Mucosa of descending colon (tissue), 3 donors: ENCODE measurements at places on chromosomes 3 and 15. TPM values are rescaled to one million over a fixed set of nuclear protein-coding genes. Genes with fewer than 3 reads are reported as not detected.
A peak's percentile ranks its signal among the peaks of the same experiment; 100 is the strongest.

GRCh38 chr15:58457466-58457965, 25.7 kb downstream of the LIPC start:
- DNase-seq = no peak

GRCh38 chr3:169748670-169749069, 16.2 kb downstream of the TERC start:
- DNase-seq = no peak

GRCh38 chr3:191217301-191217700, 18.3 kb downstream of the OSTN start:
- DNase-seq = no peak

DNA sequence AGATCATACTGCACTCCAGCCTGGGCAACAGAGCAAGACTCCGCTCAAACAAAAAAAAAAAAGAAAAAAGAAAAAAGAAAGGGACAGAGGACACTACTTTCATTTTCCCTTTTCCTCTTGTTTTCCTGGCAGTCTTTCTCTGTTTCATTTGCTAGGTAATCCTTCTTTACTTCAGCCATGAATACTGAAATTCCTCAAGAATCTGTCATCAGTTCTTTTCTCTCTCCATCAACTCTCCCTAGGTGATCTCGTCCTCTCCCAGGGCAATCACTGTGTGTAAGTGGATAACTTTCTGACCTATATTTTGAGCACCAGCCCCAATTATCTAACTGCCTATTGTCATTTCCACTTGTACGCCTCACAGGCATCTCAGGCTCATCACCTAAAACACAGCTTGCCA, 51.5 kb downstream of the TTC23 start:
- no peak for DNase-seq

SCG3 gene
- 0.78 TPM for total RNA-seq

FRMD5 gene
- total RNA-seq = 2.3 TPM

MEF2A gene
- total RNA-seq = 61.7 TPM

LRRC34 gene
- total RNA-seq = 0.49 TPM

- DNase-seq = no peak
Observed at GRCh38 chr3:160719710-160720109, 36.3 kb upstream of the PPM1L start.

DNA sequence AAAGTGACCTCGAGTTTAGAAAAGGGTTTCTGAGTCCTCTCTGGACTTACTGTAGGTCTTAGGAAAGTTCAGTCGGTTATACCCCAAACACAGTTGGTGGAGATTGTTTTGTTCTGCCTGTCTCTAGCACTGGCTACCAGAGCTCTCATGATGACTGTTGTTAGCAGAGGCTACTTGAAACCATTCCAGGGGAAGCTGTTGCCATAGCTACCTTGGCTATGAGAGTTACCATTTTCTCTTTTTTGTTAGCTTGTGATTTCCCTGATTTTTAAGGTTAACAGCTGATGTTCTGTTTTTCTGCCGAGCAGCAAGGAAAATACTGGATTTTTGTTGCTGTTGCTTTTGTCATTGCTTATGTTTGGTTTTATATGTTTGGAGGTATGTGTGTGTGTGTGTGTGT, 26.7 kb downstream of the ABHD2 start:
- peak; percentile 54 for DNase-seq

GRCh38 chr3:186318135-186318534, 43.9 kb downstream of the DGKG start:
- no peak for DNase-seq

- DNase-seq = no peak
Observed at GRCh38 chr3:50480471-50480870, 23.0 kb downstream of the CACNA2D2 start.

DNA sequence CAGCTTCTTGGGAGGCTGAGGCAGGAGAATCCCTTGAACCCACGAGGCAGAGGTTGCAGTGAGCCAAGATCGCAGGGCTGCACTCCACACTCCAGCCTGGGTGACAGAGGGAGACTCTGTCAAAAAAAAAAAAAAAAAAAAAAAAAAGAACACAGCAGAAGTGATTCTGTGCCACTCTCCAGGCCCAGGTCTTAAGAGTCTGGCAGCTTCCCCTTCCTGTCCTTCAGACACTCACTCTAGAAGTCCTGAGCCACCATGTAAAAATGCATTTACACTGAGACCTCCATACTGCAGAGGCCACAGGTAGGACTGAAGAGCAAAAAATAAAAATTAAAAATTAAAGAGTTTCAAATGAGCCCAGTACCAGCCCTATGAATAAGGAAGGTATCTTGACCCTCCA, 11.8 kb upstream of the CDV3 start:
- DNase-seq = no peak

GRCh38 chr15:28265334-28266019, 56.5 kb downstream of the HERC2 start:
- DNase-seq = no peak

CRTC3 gene
- 21.6 TPM for total RNA-seq

CCR8 gene
- total RNA-seq = not detected

- DNase-seq = no peak
Observed at GRCh38 chr3:177201700-177202397, 4.6 kb upstream of the TBL1XR1 start.

ARGFX gene
- not detected for total RNA-seq

DNA sequence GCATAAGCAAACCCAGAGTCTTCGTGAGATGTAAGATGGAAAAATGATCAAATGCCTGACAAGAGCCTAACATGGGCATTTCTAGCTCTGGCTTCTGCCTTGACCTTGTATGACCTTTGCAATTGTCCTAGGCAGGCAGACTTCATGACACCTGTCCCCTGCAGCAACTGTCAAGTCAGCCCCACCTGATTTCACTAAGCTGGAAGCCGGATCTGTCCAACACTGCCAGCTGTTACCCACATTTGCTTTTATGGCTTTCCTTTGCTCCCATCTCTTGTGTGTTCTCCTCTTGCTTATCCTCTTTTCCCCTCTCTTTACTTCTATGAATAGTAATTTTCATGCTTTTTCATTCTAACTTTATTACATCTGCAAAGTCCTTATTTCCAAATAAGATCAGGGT, 48.5 kb upstream of the TNIK start:
- no peak for DNase-seq

DNA sequence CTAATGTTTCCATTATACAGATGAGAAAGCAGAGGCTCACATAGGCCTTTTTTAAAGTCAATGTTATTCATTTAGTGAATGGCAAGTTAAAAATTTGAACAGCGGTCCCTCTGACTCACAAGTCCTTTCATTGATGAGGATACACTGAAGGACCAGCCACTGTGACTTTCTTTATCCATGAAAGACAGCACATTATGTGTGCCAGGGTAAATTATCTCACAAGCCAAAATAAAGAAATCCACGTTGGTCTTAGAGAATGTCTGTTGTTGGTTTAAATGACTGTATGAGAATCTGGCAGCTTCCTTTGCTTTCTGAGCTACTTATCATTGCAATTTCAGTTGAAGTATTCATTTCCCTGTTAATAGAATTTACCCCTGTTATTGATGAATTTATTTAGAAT, 485.1 kb downstream of the TBL1XR1 start:
- no peak for DNase-seq

TMC3 gene
- 0.95 TPM for total RNA-seq

TATDN2 gene
- 34.4 TPM for total RNA-seq

DNA sequence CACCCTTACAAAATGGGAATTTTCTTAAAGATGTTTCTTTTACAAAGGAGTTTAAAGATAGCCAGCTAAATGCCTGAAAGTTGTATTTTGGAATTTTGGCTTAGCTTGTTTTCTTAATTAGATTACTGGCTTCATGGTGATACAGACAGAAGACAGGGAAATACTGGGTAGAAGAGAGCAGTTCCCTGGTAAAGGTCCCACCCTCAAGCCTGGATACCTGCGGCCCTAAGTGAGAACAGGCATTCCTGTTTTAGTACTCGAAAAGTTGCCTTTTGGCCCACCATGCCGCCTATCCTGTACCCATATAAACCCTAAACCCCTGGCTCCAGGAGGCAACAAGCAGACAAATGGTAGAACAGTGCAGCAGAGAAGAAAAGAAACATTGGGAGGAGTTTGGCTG, 29.4 kb downstream of the SETMAR start:
- no peak for DNase-seq

GRCh38 chr3:193728429-193729087, 135.6 kb downstream of the OPA1 start:
- DNase-seq = no peak

DNA sequence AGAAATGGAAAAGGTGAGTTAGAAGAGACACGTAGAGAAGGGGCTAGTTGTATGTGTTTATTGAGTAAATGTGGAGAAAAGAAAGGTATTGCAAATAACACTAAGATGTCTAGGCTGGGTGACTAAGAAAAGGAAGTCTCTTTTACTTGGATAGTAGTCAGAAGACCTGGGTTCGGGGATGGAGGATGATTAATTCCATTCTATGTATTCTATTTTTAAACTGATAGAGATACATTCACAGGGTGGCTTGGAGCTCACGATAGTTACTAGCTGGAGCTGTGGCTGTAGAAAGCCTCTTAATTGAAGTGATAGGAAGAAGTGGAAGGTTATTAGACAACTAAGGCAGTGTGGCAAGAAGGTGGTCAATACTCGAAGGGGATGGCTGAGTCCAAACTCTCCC, 65.9 kb upstream of the TNIK start:
- no peak for DNase-seq

XCR1 gene
- total RNA-seq = 0.20 TPM

ZCWPW2 gene
- 0.90 TPM for total RNA-seq

- no peak for DNase-seq
Observed at GRCh38 chr3:13822871-13823585, 56.8 kb downstream of the WNT7A start.

DNA sequence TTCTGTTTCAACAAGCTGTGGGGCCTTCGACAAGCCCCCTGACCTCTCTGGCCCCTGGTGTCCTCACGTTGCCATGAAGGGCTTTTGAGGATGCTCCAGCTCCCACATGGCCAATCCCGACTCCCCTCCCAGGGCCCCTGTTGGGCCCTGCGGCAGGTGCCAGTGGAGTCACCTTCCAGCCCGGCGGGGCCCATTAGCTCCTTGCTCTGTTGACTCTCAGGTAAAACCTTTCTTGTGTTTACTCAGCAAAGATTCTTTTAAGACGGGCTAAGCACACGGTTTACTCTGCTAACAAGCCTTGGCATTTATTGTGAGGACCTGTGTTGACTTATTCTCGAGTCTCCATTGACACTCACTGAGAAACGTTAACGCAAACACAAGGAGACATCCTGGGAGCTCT, 15.0 kb downstream of the RPLP1 start:
- DNase-seq = peak; percentile 61

SKOR1 gene
- 0.63 TPM for total RNA-seq

DNA sequence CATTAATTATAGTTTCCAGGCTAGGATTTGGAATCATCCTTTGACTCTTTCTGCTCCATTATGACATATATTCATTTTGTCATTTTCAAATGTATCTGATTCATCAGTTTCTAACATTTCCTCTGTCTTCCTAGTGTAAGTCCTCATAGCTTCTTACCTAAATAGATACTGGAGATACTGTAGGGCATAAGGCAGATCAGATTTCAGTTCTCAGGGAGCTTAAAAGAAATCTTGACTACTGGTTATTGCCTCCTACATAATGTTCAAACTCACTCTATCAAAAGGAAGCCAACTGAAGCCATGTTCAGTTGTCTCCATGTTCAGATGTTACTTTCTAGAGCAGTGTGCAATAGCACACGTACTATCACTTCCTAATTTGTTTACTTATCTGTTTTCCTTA, 29.6 kb upstream of the CTDSPL2 start:
- no peak for DNase-seq

DNA sequence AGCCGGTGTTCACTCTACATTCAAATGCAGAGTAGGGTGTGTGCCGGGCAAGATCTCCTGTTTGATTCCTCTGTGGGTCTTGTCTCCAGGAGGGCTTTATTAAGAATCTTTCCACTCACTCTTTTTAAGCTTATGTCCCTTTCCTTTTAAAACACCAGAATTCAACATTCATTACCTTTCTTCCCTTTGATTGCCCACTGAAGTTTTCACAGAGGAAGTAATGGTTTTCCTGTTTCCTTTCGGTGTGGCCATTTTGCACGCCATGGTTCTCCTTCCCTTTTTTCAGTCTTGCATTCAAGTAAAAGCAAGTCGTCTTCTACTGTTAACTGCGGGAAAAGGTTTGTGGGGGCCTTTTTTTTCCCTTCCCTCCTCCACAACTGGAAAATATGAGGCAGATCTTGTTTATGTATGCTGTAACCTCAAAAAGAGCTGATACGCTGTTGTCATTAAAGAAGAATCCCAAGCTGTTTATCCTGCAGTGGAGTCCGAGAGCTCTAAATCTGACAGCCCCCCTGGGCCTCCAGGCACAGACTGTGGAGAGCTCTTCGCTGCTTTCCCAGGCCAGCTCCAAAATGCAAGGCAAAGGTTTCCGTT, 40.5 kb downstream of the FILIP1L start:
- peak; percentile 33 for DNase-seq
